GM20000 (cell line): ENCODE measurements at places on chromosomes 16 and 17.
A peak's percentile ranks its signal among the peaks of the same experiment; 100 is the strongest.

GRCh38 chr16:86824751-86825296, 246.5 kb downstream of the FOXL1 start:
- DNase-seq: no peak

GRCh38 chr17:54907376-54907775, 6.7 kb downstream of the TOM1L1 start:
- DNase-seq: no peak

GRCh38 chr17:50647187-50647586, 12.5 kb downstream of the ABCC3 start:
- no peak for DNase-seq

DNA sequence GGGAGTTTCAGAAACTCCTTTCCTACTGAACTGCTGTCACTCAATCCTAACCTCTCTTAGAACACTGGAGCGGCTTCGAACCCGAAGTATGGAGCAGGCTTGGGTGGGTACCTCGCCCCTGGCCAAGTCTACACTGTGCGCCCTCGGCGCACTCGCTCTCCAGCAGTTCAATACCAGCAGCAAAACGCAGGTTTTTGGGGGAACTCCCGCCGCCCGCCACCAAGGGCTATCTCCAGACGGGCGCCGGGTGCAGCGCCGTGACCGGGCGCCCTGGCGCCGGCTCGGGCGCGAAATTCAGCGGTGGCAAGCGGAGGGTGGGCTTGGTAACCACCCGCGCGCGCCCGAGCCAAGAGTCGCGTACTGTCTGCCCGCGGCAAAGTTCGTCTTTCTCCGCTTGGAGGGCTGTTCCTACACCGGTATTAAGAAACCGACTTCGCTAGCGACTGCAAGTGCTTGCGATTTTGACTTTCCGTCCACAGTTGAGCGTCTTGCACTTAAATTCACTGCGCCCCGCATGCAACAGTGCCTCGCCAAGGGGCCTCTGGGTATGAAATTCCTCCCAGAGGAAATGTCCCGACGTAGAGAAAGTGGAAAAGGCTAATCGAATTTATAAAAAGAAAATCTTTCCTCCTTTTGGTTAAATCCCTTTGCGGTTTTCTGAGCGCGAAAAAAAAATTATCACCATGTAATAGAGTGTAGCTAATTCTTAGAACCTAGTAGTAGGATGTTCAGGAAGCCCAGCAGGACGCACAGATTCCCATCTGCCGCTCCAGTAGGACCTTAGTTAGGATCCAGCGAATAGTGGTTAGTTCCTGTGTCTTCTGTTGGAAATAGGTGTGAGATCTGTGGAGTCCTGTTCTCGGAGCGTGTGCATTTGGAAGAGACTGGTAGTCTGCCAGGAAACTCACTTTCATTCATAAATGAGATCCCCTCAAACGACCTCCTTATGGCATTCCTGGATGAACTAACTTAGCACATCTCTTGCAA, 5.0 kb upstream of the SALL1 start:
- DNase-seq: no peak

- no peak for DNase-seq
These were observed 762 bp upstream of the CSF3 start for GRCh38 chr17:40014375-40014980.

DNA sequence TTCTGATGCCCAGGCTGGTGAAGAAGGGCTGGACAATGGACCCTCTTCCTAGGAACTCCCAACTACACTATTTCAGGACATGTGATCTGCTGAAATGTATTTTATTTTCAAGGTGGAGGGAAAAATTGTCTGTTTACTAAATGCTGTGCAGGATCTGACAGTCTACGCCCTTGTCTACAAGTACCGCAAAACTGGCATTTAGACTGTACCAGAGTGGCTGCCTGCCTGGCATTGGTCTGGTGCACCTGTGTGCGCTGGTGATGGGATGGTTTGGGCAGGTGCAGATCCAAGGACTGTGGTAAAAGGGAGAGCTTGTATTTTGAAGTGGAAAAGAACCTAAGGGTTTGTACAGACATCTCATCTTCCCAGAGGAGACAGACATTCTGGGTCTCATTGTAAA, 79.7 kb downstream of the AIPL1 start:
- no peak for DNase-seq

DNA sequence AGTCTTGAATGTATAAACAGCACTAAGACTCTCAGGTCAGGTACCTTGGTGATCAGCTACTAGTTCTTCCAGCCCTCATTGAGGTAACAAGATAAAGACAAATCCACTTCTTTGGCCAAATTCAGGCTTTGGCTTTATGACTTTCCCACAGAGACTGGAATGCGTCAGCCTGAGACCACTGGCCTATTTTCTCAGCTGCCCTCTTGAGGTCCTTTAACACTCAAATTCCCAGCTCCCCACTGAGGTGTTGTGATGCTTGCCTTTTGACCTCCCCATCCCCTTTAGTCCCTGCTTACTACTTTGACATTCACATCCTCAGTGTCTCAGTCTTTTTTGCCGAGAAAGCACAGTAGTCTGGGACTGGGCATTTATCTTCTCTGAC, 10.6 kb downstream of the TNFAIP1 start:
- no peak for DNase-seq

GRCh38 chr17:75105126-75106080, 4.4 kb upstream of the ARMC7 start:
- peak; percentile 75 for DNase-seq

GRCh38 chr16:81369888-81370504, 55.2 kb downstream of the GAN start:
- no peak for DNase-seq

- DNase-seq: peak; percentile 57
These were observed 27.1 kb upstream of the SNN start for GRCh38 chr16:11640987-11641817.

DNA sequence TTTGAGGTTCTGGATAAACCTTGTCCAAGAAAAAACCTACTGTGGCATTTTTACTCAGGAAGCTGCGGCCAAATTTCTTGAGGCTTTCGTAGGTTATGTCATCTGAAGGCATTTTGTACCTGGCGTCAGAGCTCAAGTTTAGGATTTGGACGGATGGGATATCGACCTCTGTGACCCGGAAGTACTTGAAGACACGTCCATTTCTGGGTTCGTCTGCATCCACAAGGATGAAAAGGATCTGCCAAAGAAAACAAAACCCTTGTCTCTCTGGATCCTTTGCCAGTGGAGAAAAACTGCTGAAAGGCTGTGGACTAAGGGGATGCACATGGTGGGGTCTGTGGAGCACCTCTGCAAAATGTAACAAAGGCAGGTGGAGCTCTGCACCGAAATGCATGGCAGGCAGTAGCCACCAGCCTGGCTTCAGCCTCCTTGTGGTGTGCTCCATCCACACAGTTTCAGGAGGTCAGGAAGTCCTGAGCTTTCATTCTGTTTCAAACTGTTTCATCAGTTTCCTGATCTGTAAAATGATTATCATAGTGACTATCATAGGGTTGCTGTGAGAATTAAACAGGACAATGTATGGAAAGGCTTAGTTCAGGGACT, 17.0 kb upstream of the UMOD start:
- no peak for DNase-seq

DNA sequence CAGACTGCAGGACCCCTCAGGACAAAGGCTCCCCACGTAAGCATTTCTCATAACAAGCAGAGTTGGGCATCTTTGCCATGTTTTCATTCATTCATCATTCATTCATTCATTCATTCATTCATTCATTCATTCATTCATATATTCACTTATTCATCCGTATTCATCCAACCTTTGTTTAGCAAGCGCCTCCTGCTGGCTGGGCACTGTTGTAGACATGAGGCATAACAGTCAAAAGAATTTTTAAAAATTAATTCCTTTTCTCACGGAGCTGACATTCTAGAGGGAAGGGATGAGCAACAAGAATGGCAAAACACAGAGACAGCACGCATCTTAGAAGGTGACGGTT, 351.7 kb upstream of the TNRC6C start:
- DNase-seq: no peak

DNA sequence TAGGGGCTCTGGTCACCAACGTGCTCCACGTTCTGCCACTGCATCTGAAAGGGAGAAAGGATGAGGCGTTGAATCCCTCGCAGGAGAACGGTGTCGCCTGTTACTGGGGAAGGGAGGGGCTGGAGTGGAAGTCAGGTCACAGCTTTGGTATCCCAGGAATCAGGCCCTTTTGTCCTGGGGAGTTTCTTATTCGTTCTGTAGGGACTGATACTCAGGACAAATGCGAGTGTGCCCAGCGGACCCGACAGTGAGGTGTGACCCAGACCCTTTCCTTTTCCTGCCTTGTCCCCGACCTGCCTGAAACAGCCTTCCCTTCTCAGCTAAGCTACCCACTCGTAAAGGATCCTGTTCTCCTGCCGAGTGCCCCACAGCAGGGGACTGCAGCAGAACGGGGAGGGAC, 177.5 kb downstream of the VPS53 start:
- DNase-seq: no peak

DNA sequence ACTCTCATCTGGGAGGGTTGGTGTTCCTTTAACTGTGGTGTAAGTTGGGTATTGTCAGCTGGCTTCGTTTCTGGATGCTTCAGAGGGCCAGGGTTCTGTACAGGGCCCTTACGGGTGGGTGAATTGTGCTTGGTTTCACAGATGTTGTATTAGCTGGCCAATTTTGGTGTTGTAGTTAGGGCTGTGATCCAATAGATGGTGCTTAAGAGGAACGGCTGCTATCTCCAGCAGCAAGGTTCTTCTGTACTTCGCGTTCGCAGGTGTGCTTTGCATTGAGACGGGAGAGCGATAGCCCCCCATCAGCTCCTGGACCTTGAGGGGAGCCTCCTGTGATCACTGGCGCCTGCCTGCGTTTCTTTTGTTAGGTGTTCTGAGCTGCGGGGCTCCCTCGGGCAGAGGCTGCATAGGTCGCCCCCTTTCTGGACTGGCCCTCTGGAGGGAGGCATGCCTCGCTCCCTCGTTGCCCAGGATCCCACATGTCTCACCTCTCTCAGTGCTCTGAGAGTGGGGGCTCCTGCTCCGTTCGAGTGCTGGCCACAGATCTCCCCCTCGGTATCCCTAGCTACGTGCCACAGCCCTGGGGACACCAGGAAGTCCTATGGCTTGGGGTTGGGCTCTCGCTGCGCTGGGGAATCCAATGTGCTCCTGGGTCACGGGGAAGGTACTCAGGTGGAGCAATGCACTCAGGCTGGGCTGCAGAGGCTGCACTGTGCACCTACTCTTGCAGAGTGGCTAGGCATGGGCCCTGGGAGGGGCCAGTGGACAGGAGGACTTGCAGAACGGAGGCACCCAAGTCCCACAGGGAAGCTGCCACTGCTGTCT, 837 bp upstream of the PRDM7 start:
- DNase-seq: peak; percentile 39

GRCh38 chr17:19006698-19007097, 2.1 kb upstream of the FAM83G start:
- DNase-seq: no peak

DNA sequence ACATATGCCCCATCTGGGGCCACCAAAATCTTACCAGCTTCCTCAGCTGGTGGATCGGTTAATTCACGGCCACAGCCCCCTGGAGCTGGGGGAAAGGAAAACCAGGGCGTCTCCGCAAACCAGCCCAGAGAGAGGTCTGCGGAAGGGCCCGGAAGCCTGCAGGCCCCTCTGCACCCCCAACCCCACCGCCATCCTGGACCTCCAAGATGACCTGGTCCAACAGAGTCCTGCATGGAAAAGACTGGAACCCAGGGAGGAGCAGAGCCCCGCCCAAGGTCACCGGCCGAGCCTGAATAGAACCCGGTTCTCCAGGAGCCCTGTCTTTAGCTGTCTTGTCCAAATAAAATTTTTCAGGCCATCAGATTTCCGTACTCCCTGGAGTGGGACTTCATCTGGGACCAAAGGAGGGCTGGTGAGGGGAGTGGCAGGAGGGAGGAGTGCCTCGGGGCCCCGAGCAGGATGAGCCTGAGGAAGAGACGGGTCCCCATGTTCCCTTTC, 37.4 kb upstream of the NDRG4 start:
- no peak for DNase-seq

DNA sequence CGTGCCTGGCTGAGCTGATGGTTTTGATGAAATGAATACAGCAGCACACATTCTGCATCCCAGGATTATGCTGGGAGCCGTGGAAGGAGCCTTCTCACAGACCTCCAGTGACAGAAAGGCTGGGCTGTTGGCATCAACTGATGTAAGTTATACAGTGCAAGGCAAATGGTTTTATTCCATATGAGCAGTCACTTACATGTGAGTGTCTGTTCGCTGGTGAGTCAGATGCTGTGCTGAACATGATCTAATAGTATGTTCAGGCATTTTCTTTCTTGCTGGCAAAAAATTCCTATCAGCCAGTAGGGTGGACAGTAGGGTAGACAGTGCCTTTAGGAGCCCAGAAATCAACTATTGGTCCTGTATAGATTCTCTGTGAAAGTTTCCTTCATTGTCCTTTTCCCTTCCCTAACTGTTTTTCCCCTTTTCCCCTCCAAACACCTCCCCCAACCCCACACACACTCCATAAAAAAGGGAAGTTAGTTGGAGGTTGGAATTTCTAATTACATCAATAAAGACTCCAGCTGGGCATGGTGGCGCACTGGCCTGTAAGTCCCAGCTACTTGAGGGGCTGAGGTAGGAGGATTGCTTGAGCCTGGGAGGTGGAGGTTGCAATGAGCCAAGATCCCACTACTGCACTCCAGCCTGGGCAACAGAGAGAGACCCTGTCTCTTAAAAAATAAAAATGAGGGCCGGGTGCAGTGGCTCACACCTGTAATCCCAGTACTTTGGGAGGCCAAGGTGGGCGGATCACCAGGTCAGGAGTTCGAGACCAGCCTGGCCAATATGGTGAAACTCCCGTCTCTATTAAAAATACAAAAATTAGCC, 36.2 kb downstream of the LDHD start:
- DNase-seq: no peak

GRCh38 chr16:19935694-19936093, 51.0 kb upstream of the GPRC5B start:
- DNase-seq: no peak

DNA sequence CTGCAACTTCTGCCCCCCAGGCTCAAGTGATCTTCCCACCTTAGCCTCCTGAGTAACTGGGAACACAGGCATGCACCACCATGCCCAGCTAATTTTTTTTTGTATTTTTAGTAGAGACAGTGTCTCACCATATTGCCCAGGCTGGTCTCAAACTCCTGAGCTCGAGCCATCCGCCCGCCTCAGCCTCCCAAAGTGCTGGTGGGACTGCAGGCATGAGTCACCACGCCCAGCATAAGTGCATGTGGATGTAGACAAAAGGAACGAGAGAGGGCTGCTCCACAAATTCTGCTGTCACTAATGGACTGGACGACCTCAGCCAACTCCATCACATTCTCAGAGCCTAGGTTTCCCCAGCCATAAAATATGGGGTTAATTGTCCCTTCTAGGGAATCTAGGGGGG, 7.7 kb upstream of the SP2 start:
- no peak for DNase-seq

DNA sequence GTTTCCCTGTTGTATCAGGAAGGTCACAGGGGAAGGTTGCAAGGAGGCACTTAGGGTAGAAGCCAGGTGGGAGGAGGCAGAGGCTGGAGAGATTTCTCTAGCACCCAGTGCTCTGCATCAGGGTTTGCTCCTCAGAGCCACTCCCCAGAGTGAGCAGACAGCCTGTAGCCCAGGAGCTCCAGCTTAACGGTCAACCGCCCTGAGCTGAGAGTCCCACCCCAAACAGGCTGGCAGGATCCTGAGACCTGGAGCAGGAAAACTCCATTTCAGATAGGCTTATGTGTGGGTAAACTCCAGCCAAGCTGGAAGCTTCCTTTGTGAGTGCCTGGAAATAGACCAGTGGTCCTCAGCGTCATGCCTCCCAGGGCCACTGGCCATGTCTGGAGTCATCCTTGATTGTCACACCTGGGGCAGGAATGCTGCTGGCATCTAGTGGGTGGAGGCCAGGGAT, 37.9 kb downstream of the MPRIP start:
- no peak for DNase-seq

GRCh38 chr16:30715750-30716445, 16.9 kb downstream of the SRCAP start:
- DNase-seq: no peak
